ENCODE measurements at places on chromosomes 16 and 17.

- DNase-seq, result peak; percentile 30
Observed at GRCh38 chr17:56593646-56594319, at the start of gene NOG. TSS of gene NOG (plus strand) at chr17:56593699. CDS start at chr17:56594224, 525 bp downstream.

GRCh38 chr16:88363239-88363891, 19.4 kb upstream of the ZNF469 start:
- no peak for DNase-seq

DNA sequence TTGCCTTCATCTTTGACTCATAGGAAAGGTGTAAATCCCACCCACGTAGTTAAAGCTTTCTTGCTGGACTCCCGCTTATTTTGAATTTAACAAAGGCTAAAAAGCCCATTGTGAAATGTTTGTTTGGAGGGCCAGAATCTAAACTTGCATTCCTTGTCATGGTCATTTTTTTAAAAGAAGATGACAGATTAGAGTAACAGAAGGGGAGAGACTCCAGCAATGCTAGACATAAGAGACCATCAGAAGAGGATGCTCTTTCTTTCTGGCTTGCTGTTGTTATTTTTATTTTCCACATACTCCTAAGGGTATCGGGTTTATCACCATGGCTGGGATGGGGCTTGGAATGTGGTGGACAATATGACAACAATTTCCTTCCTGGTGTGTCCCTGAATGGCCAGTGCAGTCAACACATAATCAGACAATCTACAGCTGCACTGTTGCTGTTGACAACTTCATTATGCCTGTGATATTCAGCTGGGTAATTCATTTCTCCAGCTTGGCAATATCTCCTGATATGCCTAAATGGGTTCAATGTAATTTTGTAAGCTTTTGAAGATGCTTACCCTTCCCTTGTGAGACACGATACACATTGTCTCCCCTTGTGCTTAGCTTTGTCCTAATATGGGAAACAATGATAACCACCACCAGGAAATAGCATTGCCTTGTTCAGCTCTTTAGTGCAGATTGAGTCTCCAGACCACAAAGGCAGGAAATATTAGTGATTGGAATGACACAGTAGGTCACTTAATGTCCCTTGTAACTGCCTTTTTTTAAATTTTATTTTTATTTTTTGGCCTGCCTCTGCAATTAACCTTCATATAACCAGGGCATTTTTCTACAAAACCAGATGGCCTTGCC, 164.3 kb downstream of the ANKFN1 start:
- no peak for DNase-seq

DNA sequence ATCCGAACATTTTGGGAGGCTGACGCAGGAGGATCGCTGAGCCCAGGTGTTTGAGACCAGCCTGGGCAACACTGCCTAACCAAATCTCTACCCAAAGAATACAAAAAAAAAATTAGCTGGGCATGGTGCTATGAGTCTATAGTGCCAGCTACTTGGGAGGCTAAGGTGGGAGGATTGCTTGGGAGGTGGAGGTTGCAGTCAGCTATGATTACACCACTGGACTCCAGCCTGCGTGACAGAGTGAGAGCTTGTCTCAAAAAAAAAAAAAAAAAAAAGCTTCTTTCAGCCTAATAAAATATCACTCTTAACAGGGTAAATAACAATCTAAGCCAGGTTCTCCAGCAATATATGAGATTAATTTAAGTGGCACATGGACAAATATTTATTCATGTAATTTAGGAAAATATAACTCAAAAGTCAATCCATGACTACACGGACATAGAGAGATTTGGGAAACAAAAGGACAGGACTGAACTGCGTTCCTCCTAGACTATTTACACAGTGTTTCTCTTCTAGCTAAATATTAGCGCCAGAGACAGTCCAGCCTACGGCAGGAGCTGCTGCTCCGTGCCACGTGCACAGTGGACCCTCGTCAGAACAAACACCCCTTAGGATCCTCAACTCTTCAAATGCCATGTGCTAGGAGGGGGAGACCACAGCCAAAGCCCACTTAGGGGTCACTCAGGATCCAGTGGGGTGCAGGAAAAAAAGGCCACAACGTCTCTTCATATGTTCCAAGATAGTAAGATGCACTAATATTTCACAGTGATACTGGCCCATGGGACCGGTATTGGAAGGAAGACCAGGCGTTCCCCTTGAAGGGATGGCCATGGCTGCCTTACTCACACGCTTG, 8.7 kb downstream of the USP36 start:
- DNase-seq, result no peak
